ENCODE measurements at places on chromosomes 11 and 22.
A peak's percentile ranks its signal among the peaks of the same experiment; 100 is the strongest.

DNA sequence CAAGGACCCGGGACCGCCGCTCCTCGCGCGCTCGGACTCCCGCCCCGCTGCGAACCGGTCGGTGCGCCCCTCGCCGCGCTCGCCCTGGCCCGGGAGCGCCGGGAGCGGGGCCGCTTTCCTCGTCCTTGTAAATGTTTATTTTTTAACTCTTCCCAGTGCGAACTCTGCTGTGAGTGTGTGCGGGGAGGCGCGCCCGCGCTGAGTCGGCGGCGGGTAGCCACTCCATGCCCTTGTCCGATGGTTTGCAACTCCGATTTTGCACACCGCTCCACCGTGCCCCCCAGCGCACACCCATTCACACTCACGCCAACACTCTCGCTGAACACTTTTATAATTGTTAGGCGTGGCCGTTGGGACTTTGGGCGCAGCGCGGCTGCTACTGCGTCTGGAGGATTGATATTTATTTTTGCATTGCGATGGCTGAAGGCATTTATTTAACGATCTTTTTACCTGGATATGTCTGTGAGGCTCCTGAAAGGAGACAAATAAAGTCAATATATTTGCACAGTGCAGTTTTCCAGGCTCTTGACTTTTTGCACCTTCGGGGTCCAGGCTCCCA, 1.0 kb downstream of the C11orf96 start:
- DNase-seq, result no peak

- DNase-seq, result no peak
Measured at GRCh38 chr11:132043714-132044113, 673.3 kb downstream of the NTM start.

- DNase-seq, result peak; percentile 2
Measured at GRCh38 chr11:77821349-77821851, 456 bp downstream of the AAMDC start.

- DNase-seq, result no peak
Measured at GRCh38 chr22:46684706-46685105, 53.3 kb downstream of the CERK start.

- DNase-seq, result no peak
Measured at GRCh38 chr11:636511-637332, at the start of gene DRD4. Gene DRD4, plus strand, starts transcription at chr11:637269. Its CDS starts 36 bp downstream, at chr11:637305.

- no peak for DNase-seq
Measured at GRCh38 chr22:44256556-44257485, 55.9 kb downstream of the SHISAL1 start.

- DNase-seq, result no peak
Measured at GRCh38 chr22:24359452-24360120, 67.8 kb upstream of the ADORA2A start.

DNA sequence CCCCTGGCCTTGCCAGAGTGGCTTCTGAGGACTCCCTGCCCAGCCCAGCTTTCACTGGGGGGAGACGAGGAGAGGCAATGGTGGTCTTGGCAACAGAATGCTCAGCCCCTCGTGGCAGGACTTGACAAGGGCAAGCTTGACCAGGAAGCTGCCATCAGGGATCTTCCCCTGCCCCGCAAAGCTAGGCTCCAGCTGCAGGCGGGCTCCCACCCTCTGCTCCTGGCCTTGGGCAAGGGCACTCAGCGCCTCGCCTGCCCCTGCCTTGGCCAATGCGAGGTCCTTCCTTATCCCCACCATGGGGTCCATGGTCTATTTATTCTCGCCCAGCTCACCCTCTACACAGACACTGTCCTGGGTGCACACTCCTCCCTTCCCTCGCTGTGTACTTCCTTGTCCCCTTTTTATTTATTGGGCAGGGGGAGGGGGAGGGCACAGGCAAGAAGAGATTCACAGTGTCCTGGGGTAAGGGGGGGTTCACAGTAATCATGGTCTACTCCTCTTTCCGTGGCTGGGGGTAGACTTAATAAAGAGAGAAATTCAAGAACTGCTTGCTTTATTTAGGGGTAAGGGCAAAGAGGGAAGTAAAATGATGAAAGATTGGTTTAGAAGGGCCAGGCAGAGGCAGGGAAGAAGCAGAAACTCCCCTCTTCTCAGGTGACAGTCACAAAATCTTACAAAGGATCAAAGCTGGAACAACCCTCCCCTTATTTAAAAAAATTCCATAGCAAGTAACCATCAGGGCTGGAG, 1.6 kb downstream of the GPHA2 start:
- DNase-seq, result no peak

DNA sequence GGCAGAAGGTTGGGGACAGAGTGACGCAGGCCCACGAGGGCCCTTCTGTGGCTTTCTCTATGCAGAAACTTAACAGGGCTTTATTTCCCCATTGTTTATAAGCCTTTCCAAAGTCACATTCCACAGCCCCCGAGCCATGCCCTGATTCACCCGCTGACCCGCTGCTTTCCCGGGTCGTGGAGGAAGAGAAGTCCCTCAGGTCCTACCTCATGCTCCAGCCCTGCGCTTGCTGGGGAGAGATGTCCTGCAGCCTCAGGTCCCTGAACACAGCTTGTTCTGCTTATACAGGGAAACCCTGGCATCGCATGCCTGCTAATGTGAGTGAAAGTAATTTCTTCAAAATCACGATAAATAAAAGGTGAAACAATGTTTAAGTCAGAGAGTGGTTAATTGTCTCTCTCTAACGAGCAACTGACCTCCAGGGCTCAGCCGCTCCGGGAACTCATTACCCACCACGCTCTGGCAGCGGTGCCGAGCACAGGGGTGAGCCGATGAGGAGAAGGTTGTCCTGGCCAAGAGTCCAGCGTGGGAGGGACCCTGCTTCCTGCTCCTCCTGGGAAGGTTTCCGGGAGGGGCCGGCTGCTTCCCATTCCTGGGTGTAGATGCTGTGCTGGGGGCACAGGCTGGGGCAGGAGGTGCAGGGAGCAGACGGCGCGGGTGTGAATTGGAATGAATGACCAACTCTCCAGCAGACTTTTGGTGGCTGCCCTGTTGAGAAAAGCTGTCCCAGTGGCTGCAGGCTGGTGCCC, 595.2 kb downstream of the BRD1 start:
- no peak for DNase-seq

- no peak for DNase-seq
Measured at GRCh38 chr11:69567951-69568808, 72.8 kb upstream of the CCND1 start.

GRCh38 chr11:61861634-61862033, 29.7 kb downstream of the FADS3 start:
- DNase-seq, result no peak

DNA sequence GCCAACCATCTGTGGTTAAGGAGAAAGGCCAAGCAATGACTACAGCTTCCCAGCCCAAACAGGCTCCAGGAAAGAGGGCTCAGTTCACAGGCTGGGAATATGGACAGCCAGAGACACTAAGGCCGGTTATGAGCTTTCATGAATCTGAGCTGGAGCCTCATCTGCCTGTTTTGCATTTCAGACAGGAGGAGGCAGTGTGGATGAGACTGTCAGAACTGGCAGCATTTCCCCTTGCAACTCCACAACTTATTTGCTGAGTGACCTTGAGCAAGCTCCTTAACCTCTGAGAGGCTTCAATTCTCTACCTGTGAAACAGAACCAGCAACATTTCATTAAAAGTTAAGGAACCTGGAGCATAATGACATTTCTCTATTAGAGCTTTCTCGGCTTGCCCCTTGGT, 264.0 kb downstream of the ETS1 start:
- DNase-seq, result no peak

DNA sequence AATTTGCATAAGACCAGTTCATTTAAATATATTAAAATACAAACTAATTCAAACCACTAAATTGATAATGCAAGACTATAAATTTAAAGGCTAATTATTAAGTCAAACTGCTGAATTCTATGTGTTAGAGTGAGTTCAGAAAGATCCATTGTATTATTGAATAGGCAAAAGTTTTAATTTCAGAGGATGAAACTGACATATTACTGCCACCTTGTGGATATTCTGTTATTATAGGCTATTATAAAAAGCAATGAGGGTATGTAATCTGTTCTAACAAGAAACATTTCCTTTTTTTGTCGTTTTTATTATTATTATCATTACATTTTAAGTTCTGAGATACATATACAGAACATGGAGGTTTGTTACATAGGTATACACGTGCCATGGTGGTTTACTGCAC, 20.9 kb upstream of the NAALAD2 start:
- no peak for DNase-seq

DNA sequence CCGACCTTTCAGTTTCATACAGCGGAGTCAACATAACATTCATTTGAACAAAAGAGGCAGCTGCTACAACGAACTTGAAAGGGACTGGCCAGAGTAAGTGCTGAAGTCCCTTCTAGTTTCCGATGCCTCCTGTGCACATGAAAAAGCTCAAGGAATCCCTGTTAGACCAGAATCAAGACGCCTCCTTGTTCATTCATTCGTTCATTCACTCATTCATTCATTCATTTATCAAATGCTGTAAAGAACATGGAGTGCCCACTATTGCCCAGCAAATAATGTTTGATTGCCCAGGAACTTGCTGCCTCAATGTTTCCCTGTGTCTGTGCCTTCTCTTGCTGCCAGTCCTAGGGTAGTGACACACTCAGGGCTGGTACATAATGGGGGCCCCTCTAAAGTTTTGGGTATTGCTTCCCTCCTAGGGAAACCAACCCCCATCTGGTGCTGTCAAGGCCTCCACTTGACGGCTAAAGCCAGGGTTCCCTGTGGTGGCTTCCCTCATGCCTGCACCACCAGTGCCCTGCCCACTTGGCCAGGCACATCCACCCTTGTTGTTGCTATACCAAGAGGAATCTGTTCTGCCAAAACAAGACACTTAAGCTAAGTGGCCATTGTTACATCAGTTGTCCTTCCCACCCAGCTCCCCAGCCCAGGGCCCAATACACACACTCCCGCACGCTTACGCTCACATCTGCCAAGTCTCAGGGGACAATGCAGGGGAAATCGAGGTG, 3.8 kb downstream of the TMPRSS13 start:
- no peak for DNase-seq

GRCh38 chr22:47996446-47996857, 1234.0 kb downstream of the TBC1D22A start:
- DNase-seq, result no peak

DNA sequence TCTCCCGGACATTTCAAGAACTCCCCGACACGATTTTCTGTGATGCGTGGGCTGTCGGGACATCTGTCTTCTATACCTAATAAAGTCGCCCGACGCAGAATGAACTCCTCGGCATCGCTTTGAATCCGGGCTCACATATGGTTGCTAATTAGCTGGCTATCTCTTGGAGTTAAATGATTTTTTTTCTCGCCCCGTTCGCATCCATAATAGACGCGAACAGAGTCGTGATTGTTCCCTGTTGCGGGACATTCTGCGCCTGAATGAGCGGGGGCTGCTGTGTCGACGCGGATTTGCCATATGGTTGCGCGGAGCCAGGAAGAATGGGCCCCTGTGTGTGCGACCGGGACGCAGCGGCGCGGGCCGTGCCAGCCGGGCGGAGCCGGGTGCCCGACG, 16.4 kb downstream of the CDKN1C start:
- DNase-seq, result no peak

- no peak for DNase-seq
Measured at GRCh38 chr11:71200761-71201160, 51.6 kb downstream of the SHANK2 start.

GRCh38 chr11:104688731-104689130, 209.5 kb downstream of the CASP12 start:
- DNase-seq, result no peak

DNA sequence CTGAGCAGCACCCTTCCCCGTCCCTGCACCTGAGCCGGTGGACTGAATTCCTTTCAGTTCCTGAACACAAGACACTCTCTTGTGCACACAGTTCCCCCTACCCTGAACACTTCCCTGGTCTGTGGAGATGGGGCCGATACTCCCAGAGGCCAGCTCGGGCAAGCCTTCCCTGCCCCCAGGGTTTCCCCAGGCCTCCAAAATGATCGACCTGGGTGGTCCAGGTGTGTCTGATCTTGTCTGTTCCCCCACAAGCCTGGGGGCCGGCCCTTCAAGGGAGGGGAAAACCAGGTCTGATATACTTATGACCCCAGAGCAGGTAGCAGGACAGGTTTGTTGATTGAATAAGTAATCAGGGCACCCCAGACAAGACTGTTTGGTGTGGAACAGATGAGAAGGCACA, 40.7 kb upstream of the KLHL35 start:
- DNase-seq, result no peak

DNA sequence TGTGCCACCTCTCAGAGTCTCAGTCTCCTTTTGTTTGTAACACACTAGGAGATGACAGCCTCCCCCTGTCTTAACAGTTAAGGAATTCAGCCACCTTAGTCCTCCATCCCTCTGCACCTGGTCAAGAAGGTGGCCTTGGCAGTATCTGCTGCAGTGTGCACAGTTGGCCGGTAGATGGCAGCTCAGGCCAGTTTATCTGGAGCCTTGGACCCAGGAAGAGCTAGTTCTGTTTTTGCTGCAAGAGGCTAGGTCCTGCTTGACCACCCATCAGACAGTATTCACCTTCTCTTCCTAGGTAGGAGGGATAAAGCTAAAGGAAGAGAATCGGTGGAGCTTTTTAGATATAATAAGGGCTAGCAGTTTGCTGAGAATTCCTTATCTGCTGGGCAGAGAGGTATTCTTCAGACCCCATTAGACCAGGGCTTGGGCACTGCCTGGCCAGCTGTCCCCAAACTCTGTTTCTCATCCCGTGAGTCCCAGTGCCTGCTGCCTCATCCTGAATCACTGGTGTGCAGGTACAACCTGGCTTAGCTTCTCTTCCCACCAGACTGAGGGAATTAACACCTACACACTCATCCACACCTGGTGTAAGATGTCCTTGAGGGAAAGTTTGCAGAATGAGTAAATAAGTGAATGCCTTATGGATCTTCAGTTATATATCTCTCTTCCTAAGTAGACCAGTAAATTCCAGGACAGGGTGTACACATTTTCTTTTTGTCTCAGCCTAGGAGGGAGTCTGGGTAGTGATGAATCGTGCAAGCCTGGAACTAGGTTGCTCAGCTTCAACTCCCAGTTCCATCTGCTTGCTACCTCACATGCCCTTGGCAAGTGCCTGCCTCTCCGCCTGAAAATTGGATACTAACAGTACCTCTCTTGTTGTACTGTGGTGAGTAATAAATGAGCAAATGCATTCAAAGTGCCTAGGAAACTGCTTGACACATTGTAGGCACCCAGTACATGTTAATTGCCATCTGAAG, 70.8 kb upstream of the NARS2 start:
- peak; percentile 56 for DNase-seq

DNA sequence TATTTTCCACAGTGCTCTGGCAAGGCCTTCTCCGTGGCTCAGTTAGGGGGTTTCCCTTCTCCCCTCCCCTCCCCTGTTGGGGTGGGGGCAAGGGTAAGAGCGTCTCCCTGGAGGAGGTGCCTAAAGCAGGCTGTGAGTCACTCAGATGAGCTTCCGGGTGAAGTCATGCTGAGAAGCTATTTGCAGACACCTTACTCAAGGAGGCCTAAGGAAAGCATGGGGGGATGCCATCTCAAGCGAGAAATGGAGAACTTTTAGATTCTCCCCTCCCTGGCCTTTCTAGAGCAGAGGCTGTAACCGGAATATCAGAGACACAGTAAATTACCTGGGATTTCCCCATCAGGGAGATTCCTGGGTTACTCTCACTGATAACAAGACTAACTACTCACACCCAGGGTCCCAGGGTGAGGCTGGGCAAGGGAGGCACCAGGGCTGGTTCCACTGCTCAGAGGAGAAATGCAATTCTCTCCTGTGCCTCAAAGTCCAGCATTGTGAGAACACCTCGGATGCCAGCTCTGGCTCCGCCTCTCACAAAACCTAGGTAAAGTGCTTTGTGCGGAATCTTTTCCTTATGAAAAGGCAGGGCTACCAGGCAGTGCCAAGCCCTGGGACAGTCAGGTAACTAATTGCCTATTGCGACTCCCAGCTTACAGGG, 123.6 kb downstream of the ABTB2 start:
- peak; percentile 54 for DNase-seq

GRCh38 chr11:114230031-114230704, 66.0 kb upstream of the NNMT start:
- no peak for DNase-seq
